ENCODE measurements at places on chromosomes 3 and 15. TPM values are rescaled to one million over a fixed set of nuclear protein-coding genes. Genes with fewer than 3 reads are reported as not detected.

DNA sequence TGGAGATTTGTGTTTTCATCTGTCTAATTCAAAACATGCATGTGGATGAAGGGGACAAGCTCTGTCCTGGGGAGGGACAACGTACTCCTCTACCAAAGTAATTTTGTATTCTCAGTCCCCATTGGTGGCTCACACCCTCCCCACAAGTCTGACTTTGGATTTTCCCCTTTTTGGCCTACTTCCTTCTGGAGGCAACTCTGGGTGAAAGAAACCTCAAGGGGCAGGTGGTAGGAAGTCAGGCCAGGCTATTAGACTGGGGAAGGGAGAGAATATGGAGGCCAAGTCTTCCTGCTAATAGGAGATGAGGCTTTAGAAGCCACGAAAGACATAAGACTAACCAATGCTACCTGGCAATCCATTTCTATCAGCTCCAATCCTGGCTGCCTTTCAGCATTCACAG is 124.9 kb upstream of the RASGRP1 start:
- no peak for DNase-seq

GRCh38 chr3:64861684-64862083 is 173.9 kb upstream of the ADAMTS9 start:
- DNase-seq, result no peak

- DNase-seq, result no peak
Measured at GRCh38 chr3:8529738-8530525, 28.3 kb downstream of the LMCD1 start.

DNA sequence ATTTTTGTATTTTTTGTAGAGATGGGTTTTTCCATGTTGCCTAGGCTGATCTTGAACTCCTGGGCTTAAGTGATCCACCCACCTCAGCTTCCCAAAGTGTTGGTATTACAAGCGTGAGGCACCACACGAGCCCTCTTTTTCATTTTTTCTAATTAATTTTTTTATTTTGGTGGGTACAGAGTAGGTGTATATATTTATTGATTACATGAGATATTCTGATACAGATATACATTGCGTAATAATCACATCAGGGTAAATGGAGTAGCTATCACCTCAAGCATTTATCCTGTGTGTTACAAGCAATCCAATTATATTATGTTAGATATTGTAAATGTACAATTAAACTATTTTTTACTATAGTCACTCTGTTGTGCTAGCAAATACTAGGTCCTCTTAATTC is 66.1 kb downstream of the WDR49 start:
- no peak for DNase-seq

GRCh38 chr3:160473978-160474377 is 24.4 kb upstream of the TRIM59 start:
- no peak for DNase-seq

Gene SERPINI1
- 35.4 TPM for polyA plus RNA-seq

- DNase-seq, result no peak
Measured at GRCh38 chr3:113436809-113437208, 4.5 kb downstream of the CFAP44 start.

Gene LRRIQ4
- 0.18 TPM for polyA plus RNA-seq

Measured in right renal cortex interstitium (tissue), 3 donors.